ENCODE measurements at places on chromosomes 4 and X. TPM values are rescaled to one million over a fixed set of nuclear protein-coding genes. Genes with fewer than 3 reads are reported as not detected.

The MAGEB1 gene
- not detected for total RNA-seq

The VBP1 gene
- 32.8 TPM for total RNA-seq

The GRIA3 gene
- total RNA-seq = 1.2 TPM

The SAGE1 gene
- total RNA-seq = not detected

The CXCL11 gene
- 0.72 TPM for total RNA-seq

The ADH1C gene
- total RNA-seq = 137 TPM

The TEX13C gene
- total RNA-seq = not detected

The SYTL5 gene
- total RNA-seq = 3.0 TPM

The PRR32 gene
- total RNA-seq = not detected
